GM13976 (cell line): ENCODE measurements at places on chromosomes 5 and 9.

DNA sequence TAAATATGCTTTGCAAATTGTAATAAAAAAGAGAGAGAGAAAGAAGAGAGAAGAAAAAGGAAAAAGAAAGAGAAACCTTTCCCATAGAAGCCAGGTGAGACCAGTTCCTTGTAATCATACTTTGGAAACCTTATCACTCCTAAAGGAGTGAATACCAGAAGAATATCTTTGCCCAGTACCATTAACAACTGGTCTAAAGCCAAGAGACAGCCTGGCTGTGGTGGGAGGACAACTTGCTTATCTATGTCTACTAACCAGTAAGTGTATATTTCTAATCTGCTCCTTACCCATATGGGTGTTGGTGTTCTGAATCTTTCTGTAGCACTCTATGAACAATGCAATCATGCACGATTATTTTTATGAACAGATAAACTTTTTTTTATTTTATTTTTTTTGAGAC lies 10.5 kb upstream of the TXN start:
- no peak for DNase-seq

DNA sequence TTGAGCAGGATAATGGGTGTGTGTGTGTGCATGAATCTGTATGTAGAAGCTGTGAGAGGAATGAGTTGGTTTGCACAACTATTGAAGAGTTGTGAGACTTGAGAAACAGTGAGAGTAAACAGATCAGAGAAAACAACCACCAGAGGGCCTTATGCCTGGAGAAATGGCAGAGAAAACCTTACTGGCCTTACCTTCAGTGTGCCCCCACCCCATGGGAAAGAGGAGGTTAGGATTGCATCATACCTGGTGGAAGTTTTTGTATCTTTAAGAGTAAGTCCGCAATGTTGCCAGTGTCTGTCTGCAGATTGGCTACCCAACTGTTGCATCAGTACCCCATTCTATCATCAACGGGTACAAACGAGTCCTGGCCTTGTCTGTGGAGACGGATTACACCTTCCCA lies 1909.4 kb upstream of the WWC1 start:
- DNase-seq: no peak

DNA sequence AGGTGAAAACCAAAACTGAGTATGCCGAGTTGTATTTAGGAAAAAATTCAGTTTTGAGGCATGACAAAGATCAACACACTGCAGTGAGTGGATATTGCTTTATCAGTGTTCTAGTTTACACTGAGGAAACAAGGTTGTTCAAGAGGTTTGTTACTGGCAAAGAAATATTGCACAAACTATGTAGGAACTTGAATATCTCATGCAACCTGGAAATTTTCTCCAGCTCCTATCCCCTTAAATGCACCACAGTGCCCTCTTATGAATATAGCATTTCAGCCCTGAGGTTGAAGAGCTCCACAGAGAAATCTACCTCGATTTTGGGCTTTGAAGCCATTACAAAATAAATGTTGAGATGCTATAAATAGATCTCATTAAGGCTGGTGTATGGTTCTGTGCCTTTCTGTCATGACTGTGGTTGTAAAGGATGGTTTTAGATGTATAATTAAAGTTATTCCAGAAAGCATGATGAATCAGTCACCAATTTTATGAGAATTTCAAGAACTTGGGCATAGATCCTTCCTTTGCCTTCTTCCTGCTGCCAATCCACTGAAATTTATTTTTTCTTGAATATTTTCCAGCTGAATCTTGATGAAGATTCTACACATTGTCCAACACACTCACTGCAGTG lies 159.3 kb downstream of the SPATA31D1 start:
- DNase-seq: no peak

DNA sequence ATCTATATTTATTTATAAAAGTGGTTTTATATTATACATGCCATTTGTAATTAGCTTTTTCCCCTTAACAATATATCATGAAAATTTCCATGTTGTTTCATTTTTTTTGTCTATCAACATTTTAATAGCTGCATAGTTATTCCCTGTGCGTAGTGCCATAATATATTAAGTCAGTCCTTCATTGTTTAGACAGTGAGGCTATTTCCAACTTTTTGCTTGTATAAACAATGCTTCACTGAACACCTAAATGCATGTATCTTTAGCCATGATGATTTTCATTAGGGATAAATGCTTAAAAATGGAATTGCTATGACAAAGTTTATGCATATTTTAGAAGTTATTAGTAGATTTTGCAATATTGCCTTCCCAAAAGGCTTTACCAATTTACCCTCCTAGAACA lies 80.7 kb upstream of the STC2 start:
- no peak for DNase-seq

DNA sequence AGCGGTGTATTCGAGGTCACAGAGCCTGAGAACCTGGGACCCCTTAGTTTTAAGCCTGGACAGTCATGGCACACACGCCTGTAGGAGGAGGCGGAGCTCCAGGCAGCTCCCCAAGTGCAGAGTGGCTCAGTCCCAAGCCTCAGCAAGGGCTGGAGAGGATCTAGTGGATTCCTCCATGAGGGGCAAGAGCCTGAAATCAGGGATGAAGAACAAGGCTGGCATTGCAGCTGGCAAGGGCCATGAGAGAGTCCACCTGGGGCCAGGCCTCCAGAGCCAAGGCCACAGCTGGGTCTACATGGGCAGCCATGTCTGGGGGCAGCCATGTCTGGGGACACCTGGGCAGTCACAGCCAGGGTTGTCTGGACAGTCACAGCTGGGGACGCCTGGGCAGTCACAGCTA lies 21.9 kb downstream of the ADAMTSL2 start:
- no peak for DNase-seq

DNA sequence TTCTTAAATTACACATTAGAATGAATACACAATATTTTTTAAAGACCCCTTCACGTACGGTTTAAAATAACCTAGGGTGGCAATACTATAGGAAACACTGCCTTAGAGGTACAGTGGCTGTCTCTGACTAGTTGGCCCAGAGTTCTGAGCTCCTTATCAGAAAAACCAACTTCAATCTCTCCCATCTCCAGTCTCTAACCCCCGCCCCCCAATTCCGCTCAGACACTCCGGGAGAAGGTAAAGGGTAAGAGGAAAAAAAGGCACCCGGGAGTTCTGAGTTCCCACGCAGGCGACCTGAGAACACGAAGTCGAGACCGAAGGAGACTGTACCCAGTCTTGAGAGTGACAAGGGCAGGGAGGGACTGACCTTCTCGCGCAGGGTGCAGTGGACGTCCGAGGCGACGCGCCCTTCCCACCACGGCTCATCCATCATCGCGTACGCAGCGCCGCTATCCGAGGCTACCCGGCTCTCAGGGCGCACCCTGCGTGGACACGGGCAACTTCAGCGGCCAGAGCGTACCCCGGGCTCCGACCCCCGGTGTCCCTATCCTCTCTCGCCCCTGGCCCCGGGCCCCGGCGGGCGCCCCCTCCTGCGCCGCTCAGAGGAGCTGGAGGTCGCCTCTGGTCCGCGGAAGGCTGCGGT lies 752 bp downstream of the CCNJL start:
- DNase-seq: no peak

DNA sequence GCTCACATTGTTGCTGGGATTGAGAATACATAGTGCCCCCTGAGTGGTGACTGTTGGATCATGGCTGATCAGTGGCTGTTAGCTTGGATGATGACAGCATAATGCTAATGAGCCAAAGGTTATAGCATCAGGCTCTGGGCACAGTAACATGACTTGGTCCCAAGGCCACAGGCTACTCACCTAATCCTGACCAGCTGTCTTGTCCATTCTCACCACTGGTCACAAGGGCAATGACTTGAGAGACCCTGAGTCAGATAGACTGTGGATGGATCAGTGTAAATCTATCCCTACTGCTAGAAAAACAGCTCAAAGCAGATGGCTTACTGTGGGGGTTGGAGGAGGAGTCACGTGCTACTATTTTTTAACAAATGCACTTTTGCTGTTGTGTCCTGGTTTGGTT lies 74.7 kb downstream of the AOPEP start:
- no peak for DNase-seq

GRCh38 chr5:79535477-79536192 lies 21.7 kb upstream of the HOMER1 start:
- DNase-seq: no peak

DNA sequence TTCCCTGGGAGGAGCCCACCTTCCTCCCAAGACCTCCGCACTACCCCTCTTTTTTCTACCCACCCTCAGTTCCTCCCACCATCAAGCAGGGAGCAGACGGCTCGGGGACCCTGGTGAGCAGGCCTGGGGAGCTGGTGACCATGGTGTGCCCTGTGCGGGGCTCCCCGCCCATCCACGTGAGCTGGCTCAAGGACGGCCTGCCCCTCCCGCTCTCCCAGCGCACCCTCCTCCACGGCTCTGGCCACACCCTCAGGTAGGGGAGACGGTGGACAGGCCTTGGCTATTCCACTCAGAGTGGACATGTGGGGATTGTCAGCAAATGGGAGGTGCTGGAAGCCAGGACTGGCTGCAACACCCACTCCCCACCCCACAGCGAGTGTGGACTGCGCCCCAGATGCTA lies 52.9 kb upstream of the ASS1 start:
- no peak for DNase-seq

DNA sequence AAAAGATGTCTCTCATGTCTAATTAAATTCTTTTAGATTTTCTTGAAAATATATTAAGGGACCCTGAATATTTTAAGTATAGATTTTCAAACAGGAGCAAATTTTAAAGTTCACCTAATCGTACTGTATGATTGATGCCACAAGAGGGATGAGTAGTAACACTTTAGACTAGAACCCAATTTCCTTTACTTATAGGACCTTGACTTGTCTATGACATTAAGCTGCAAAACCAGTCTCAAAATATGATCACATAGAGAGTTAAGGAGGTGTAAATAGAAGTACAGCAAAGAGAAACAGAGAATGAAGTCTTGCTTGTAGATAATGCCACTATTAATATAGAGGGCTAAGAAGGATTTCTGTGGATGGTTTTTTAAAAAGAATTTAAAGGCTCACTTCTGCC lies 312.9 kb upstream of the PRR16 start:
- no peak for DNase-seq

GRCh38 chr5:83665631-83666030 lies 55.0 kb downstream of the HAPLN1 start:
- DNase-seq: no peak

DNA sequence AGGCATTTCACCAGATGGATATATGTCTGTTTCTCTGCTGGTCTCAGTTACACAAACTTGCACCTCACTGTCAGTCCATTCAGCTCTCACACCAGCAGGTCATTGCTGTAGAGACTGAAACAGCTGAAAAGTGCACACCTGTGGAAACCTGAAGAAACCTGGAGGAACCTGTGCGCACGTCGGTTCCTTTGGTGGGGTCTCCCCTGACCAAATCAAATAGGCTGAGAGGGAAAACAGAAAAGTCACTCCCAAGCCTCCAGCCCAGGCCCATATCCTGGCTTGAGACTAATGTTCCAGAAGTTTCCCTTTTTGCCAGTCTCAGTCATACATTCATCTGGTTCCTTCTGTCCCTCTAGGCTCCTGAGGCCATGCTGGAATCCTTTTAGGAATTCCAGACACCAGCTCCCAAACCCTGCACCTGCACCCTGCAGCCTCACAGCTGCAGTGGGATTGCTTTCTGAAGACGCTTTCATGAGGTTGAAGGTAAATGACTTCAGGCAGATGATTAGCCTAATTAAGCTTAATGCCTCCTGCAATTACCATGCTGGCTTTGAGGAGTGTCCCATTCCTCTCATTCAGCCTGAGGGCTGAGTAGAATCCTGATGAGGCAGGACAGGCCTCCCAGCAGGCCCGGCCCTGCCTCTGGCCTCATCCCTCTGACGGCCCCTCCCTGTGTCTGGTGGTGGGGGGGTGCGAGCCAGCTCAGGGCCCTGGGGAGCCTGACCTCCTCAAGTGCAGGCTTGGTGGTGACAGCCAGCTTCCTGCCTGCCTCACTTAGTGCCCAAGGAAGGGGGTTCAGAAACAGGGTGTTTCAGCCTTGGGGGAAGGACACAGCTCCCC lies 24.3 kb upstream of the CXCL14 start:
- no peak for DNase-seq

DNA sequence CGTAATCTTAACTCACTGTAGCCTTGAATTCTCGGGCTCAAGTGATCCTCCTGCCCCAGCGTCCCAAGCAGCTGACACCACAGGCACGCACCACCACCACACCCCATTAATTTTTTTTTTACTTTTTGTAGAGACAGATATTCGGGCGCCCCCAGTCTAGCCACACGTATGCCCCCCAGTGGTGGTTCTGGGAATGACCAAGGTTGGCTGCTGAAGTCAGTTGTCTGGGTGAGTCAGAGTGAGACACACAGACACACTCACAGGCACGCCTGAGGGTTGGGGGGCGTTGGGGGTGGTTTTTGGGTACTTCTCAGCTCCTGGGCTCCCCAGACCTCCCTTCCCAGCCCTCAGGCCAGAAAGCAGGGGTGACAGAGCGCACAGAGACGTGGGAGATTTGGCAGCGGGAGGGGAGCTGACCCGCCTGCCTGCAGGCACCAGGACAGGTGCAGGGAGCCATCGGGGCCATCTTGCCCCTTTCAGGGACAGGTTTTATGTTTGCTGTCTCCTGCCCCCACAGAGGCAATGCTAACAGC lies 4.2 kb upstream of the ENTPD8 start:
- peak; percentile 90 for DNase-seq

- no peak for DNase-seq
Observed at GRCh38 chr9:131516100-131516499, 13.4 kb downstream of the POMT1 start.

- DNase-seq: no peak
Observed at GRCh38 chr5:153489611-153490010, 859 bp upstream of the GRIA1 start.

- no peak for DNase-seq
Observed at GRCh38 chr5:143850050-143850683, 38.2 kb downstream of the HMHB1 start.

DNA sequence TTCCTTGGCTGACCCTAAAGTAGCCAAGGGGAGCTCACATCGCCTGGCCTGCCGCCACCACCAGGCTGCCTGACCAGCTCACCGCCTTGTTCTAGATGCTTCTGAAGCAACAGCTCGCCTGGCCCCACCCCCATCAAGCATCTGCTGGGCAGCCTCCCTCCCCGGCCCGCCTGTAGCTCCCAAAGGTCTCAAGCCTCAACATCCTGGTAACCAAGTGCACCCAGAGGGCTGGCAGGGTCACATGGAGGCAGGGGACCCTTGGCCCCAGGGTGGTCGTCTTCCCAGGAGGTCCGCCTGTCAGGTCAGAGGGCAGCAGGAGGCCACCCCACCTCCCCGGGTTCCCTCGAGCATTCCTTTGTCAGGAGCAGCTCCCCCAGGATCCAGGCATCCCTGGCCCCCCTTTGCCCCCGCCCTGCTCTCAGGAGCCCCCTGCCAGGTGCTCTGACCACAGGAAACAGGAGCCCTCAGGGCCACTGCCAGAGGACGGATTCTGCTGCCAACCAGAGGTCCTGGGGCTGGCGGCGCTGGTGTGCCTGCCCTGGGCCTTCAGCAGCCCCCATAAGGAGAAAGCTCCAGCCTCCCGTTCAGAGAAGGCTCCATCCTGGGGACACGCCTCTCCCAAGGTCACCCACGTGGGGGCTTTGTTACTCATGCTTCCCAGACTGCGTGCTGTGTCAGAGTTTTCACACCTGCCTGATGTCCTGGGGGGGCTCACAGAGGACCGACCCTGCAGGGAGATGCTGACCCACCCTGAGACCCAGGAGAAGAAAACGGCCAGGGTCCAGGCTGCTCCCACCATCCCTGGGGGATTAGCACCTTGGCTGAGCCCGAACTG lies 3.5 kb upstream of the LRRC14B start:
- no peak for DNase-seq

- DNase-seq: no peak
Observed at GRCh38 chr9:22148876-22149637, 140.0 kb upstream of the CDKN2B start.

GRCh38 chr5:35761541-35761940 lies 95.2 kb upstream of the IL7R start:
- no peak for DNase-seq

- no peak for DNase-seq
Observed at GRCh38 chr9:3474821-3475220, 51.0 kb downstream of the RFX3 start.
